Muscle of leg (tissue), 16 donors: ENCODE measurements at places on chromosomes 7 and 10.
A peak's percentile ranks its signal among the peaks of the same experiment; 100 is the strongest.

DNA sequence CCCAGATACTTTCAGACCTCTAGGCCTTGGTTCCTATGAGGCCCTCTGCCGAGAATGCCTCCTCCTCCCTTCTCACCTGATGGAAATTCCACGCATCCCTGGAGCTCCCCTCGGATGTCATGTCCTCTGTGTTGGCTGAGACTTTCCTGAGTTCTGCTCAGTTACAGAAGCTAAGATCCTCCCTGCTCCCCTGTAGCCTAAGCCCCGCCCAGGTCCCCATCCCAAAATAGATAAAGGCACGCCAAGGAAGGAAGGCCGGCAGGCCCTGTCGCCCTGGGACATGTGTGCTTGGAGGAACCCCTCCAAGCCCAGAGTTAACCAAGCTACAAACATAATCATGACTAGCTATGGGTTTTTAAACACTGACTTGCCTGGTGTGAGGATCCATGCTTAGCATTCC, 123.5 kb downstream of the SORBS1 start:
- no peak for DNase-seq

DNA sequence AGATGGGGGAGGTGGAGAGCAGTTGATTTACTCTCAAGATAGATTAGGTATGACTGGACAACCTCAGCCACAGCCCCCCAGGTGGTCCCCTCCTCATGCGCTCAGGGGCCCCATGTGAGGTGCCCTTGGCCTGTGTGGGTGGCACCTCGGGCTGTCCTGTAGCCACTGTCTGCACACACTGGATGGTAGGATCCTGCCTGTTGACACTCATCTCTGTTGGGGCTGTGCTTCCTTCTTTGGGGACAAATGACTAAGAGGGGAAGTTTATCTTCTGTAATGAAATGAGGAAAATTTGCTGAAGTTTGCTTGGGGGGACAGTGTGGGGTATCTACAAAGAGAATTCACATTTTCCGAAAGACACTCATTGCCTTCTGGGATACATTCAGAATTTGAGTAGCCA, 53.6 kb upstream of the ANTXRL start:
- DNase-seq = no peak

DNA sequence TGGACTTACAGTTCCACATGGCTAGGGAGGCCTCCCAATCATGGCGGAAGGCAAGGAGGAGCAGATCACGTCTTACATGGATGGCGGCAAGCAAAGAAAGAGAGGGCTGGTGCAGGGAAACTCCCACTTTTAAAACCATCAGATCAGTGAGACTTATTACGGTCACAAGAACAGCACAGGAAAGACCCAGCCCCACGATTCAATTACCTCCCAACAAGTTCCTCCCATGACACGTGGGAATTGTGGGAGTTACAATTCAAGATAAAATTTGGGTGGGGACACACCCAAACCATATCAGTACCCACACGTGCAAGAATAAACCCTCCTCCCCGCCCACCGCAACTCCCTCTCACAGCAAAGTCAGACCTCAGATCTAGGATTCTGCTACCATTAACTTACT, 4.5 kb upstream of the AIFM2 start:
- no peak for DNase-seq

GRCh38 chr10:44376472-44377099, 8.3 kb downstream of the CXCL12 start:
- peak; percentile 43 for DNase-seq

DNA sequence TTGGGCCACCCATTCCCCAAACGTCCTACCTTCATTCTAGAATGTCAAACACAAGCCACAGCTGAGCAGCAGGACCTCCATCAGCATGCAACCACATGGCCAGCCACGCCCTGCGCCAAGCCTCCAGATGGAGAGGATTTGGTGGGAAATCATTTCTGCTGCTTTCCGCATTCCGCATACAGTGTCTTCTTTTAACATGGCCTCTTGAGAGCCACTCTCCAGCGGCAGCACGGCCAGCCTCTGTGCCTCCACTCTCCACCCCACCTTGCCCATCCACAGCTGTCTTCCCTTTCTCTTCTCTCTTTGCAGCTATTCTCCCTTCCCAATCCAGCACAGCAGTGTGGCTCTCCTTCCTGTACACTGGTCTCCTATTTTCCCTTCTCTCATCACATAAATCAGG, 389.1 kb downstream of the PAXIP1 start:
- no peak for DNase-seq

DNA sequence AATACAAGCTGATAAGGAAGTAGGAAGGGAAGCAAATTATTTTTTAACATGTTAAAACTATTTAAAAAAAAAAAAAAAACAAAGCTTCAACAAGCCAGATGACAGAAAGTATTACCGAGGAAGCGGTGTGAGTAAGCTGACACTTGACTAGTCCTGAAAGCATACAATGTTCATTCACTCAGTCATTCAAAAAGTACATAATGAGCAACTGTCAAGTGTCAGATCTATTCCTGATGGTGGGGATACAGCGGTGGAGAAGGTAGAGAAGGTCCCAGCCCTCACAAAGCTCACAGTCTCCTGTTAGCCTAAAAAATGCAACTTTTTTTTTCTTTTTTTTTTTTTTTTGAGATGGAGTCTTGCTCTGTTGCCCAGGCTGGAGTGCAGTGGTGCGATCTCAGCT, 40.0 kb downstream of the RAPGEF5 start:
- no peak for DNase-seq

- no peak for DNase-seq
These were observed 41.0 kb upstream of the SLC29A3 start for GRCh38 chr10:71277914-71278665.

DNA sequence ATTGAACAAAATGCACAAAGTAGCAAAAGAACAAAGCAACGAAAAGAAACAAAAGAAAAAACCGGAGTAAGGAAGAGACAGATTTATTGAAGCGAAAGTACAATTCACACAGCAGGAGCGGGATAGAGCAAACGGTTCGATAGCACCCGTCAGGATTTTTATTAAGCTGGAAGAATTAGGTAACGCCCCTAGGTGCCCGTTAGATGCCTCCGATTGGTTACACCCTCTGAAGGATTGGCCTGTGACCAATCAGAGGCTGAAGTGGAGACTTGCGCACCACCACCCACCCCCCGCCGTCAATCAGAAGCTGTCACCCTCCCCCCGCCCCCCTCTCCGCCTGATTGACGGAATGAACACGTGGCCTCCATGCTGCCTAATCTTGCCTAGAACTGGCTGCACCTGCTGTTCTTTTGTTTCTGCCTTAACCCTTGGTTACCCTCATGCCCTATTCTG, 16.8 kb downstream of the OCM2 start:
- no peak for DNase-seq

DNA sequence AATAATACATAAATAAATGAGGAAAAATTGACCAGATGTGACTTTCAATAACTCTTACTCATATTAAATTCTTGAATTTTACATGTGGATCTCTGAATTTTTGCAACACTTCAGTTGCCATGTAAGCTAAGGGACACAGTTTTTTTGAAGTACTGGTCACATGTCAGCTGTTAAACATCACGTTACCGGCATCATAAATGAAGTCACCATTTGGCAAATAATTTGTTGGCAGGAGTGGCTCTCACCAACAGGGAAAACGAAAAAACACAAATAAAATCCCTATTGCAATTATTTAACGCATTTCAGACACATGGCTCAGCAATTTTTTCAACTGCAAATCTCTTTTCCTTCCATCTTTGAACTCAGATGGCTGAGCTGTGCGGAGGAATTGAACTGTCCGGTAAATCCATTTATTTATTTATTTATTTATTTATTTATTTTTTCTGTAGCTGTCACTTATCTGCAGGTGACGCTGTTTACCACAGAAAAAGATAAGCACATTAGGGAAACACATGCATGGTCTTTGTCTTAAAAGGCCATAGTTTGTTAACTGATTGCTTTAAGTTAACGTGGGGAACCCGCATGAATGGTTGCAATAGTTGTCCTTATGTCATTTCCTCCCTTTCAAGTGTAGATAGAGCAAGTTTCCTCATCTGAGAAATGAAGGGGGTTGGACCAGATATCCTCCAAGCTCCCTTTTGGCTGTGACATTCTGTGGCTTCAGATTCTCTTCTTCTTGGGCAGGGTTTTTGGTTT, 64.7 kb upstream of the JAZF1 start:
- DNase-seq = peak; percentile 84

DNA sequence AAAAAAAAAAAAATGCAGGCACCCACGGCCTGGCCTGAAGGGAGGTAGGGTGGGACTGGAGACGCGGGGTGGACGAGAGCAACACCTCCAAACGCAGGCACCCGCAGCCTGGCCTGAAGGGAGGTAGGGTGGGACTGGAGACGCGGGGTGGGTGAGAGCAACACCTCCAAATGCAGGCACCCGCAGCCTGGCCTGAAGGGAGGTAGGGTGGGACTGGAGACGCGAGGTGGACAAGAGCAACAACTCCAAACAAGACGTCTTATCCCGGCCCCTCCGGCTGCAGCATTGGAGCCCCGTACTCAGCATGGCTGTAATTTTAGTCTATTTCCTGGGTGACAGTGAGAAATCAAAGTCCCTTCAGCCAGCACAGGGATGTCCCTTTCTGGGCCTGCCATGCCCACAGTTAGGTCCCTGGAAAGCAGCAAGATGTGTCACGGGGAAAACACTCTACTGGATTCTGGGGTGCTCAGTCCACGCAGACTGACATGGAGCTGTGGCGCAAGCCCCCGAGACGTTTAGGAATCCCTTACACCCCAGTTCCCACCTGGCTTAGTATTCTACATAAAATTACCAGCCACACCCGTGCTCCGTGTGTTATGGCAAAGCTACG, 119.9 kb downstream of the WDR37 start:
- no peak for DNase-seq

- DNase-seq = no peak
These were observed 26.6 kb downstream of the AMZ1 start for GRCh38 chr7:2714636-2715035.

GRCh38 chr10:73310475-73310874, 48.2 kb downstream of the CFAP70 start:
- no peak for DNase-seq

DNA sequence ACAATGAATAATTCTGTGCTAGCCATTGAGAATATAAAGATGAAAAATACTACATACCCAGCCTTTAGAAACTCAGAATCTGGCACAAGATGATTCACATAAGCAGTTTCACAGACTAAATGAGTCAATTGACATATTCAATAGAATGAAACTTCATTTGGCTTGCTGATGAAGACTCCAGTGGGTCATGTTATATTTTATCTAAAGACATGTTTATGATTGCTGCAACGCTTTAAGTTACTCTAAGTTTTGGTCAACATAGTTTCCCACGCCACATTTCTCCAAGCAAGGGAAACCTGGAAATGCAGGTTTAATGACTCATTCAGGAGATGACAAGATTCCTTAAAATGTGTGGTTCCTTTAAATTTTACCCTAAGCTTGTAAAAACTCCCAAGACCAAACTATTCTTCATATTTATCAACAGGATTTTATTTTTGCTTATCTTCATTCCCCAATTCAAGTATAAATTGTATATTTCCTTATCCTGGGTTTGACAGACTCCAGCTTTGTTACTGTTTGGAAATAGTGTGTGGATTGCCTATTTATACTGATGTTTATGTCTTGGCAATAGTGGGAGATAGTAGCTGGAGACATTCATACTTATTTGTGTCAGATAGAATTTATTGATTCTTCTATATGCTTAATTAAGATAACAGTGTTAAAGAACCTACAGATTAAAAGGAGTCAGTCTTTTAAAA, 6.6 kb downstream of the SEMA3A start:
- DNase-seq = no peak

DNA sequence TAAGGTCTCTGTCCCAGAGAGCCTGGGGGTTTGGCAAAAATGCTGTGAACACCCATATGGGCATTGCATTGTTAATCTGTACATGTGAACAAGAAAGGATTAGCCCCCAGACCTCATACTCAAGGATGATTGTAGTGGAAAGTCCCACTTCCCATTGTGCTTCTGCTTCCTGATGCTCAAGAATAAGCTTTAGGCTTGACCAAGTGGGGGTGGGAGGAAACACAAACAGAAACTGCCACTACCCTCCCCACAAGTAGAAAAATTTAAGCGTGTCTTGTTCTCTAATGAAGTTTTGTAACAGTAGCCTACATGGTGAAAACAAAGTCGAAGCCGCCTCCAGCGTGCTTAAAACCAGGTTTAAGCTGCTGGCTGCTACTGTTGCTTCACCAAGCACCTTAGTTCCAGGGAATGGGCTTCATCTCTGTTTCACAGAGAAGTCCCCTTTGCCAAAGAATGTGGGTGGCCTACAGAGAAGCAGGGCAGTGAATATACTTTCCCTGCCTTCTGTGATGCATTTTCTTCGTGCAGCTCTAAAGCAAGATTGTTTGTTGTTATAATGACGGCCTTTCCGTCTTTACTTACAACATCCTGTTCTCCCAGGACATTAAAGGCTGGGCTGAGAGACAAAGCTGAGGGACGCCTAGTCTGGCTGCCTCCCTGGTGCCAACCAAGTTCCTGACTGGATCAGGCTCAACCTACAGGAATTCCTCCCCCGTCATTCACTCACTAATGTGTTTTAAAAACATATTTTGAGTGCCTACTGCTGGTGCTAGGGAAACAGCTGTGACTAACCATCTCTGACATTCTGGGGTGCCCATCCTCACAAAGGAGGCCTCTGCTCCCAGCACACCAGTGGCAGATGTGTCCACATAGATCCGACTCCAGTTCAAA, 32.1 kb upstream of the CCSER2 start:
- DNase-seq = no peak

GRCh38 chr7:152571068-152571467, 104.9 kb downstream of the XRCC2 start:
- no peak for DNase-seq

DNA sequence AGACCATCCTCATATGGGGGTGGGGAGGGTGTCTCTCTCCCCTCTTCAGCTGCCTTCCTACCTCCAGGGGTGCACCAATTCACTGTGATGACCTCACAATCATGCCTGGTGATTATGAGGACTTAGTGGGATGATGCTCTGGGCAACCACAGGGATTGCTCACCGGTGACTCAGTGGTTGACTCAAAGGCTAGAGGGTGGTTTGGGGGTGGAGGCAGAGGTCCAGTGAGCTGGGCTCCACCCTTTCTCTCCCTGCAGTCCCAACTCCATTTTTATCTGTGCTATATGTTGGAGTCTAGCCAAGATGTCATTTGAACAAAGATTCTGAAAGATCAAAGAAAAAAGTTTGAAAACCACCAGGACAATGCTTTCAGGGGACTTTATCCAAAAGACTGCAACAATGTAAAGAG, 286.9 kb downstream of the KCNMA1 start:
- DNase-seq = no peak

GRCh38 chr7:44079331-44080021, 2.9 kb downstream of the POLM start:
- DNase-seq = no peak

GRCh38 chr7:100949933-100950443, 654 bp downstream of the MUC3A start:
- DNase-seq = no peak

- no peak for DNase-seq
These were observed 123.4 kb upstream of the TARP start for GRCh38 chr7:38396852-38397251.

DNA sequence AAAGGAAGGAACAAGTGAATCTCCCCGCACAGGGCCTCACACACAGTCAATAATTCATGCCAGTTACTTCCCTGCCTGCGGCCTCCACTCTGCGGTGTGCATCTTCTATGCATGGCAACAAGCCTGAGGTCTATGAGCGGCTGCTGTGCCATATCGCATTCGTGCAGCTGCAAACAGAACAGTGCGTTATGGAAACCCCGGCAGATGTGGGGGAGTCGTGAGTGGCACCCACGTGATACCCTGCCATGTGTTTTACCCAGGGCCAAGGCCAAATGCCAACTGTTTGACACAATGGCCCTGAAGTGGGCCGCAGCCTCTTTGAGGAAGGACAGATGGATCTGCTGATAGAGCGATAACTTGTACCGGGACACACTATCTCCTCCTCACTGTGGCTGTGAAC, 13.4 kb downstream of the TNS3 start:
- peak; percentile 73 for DNase-seq
